MCF 10A (cell line): ENCODE measurements at places on chromosomes 4 and X.

DNA sequence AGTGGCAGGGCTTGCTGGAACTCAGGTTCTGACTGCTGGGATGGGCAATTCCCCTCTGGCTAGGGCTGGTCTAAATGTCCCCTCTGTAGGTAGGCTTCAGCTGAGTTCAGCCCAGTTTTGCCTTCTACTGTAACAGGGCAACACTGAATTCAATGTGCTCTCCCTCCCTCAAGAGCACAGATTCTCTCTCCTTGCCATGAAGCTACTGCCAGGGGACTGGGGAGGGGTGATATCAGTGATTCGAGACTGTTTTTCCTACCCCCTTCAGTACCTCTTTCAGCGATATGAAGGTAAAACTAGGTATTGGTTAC is 23.4 kb upstream of the STPG2 start:
- no peak for DNase-seq
- no peak overlapping the region for H3K4me3 ChIP-seq
- no peaks in the 10 kb centered on the region for H3K36me3 ChIP-seq
- H3K27ac ChIP-seq: peak overlapping the region; percentile 35
- H3K4me1 ChIP-seq: peaks cover 9% of the 10 kb centered on the region
- H3K27me3 ChIP-seq: no peaks in the 10 kb centered on the region

- no peaks in the 10 kb centered on the region for H3K36me3 ChIP-seq
- no peak overlapping the region for H3K27ac ChIP-seq
- H3K4me1 ChIP-seq: peaks cover 25% of the 10 kb centered on the region
- DNase-seq: no peak
Measured at GRCh38 chr4:121706595-121707021, 9.8 kb upstream of the ANXA5 start.

DNA sequence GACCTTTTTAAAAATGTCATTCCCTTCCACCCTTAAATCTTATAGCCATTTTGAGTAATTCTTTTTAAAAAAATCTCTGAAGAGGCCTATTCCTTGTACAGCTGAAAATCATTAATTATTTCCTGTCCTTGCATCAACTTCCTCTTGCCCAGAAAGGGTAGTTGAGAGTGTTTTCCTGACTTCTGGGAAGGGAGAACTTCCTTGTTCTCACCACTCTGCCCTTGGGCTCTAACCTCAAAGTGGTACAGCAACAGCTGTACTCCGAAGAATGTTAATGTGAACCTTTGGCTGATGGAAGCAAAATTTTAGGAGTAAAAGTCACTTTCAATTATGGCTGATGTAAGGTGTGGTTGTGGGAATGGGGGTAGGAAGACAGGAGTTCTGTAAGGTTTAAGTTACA is 15.1 kb upstream of the FABP2 start:
- peaks cover 6% of the 10 kb centered on the region for H3K4me1 ChIP-seq
- no peaks in the 10 kb centered on the region for H3K36me3 ChIP-seq
- no peak overlapping the region for H3K4me3 ChIP-seq
- no peak overlapping the region for H3K27ac ChIP-seq
- no peak for DNase-seq

- H3K27ac ChIP-seq: no peak overlapping the region
- H3K27me3 ChIP-seq: no peaks in the 10 kb centered on the region
- no peaks in the 10 kb centered on the region for H3K36me3 ChIP-seq
- no peaks in the 10 kb centered on the region for H3K4me1 ChIP-seq
- H3K4me3 ChIP-seq: no peak overlapping the region
Measured at GRCh38 chr4:11042760-11043159, 358.2 kb upstream of the CLNK start.

DNA sequence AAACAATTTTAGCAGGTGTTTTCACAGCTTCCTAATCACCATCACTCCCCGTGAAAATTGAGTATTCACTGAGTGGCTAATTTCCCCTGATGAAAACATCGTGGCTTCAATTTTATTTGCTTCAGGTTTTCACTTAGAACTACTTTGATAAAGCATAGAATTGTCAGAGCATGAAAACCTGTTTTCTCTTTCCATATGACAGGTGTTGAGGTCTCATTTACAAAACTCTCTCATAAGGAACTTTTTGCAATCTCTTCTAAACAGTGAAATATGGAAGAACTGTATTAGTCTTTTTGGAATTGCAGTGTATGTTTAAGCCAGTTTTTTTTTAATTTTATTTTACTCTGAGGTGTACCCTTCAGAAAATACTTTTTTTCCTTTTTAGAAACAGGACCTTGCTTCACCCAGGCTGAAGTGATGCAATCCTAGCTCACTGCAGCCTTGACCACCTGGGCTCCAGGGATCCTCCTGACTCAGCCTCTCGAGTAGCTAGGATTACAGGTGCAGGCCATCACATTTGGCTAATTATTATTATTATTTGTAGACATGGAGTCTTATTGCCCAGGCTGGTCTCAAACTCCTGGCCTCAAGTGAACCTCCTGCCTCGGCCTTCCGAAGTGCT is 111.2 kb upstream of the RAPGEF2 start:
- DNase-seq: no peak
- no peaks in the 10 kb centered on the region for H3K36me3 ChIP-seq
- peaks cover 4% of the 10 kb centered on the region for H3K4me1 ChIP-seq

- H3K36me3 ChIP-seq: no peaks in the 10 kb centered on the region
- H3K4me3 ChIP-seq: no peak overlapping the region
- H3K4me1 ChIP-seq: no peaks in the 10 kb centered on the region
- no peaks in the 10 kb centered on the region for H3K27me3 ChIP-seq
Measured at GRCh38 chr4:59700651-59701050, 1499.5 kb upstream of the ADGRL3 start.

DNA sequence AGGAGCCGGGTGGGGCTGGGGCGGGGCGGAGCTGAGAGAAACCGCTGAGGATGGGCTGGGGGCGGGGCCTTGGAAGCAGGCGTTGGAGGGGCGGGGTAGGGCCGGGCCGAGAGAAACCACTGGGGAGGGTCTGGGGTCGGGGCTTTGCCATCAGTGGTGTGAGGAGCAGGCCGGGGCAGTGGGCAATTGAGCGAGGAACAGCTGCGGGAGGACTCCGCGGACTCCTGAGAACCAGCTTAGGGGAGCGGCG is 1.3 kb upstream of the EOLA2 start:
- H3K36me3 ChIP-seq: no peaks in the 10 kb centered on the region
- peak overlapping the region; percentile 100 for H3K27ac ChIP-seq
- H3K4me3 ChIP-seq: peak overlapping the region; percentile 84
- no peak for DNase-seq

DNA sequence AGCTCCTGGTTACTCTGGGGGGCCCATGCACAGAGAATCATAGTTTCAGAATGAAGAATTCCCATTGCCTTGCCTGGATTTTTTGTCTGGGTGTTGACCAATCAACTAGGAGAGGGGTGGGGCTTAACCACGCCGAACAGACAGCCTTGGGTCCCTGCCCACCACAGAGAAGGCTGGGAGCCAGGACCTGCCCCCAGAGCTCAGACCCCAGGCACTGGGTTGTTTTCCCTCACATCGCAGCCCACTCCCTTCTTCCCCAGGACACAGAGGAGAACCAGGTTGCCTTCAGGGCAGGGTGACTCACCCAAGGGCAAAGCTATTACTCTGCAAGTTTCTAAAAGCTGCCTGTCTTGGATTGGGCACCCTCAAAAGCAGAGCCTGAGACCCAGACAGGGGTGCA is 23.3 kb upstream of the CRMP1 start:
- H3K27me3 ChIP-seq: no peaks in the 10 kb centered on the region
- peak; percentile 23 for DNase-seq
- H3K27ac ChIP-seq: no peak overlapping the region
- no peaks in the 10 kb centered on the region for H3K36me3 ChIP-seq
- H3K4me1 ChIP-seq: peaks cover 11% of the 10 kb centered on the region

DNA sequence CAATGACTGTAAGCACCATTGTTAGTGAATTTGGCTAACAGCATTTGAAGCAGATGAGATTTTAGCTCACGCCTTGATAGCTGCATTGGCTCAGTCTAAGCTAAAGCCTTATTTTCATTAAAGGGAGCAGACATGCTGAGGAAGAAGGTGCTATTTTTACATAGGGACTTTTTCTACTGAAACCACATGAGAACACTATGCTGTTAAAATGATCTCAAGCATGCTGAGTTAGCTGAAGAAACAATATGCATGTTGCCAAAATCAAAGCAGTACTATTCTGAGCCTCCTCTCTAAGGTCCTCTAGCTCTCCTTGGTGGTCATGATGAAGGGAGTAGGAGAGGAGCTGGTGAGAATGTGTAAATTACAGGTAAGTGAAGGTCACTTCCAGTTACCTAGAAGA is 134.4 kb upstream of the JADE1 start:
- DNase-seq: no peak
- H3K4me1 ChIP-seq: no peaks in the 10 kb centered on the region
- no peak overlapping the region for H3K4me3 ChIP-seq
- H3K27me3 ChIP-seq: no peaks in the 10 kb centered on the region
- no peaks in the 10 kb centered on the region for H3K36me3 ChIP-seq

GRCh38 chr4:80409809-80410208 is 74.3 kb downstream of the CFAP299 start:
- no peaks in the 10 kb centered on the region for H3K27me3 ChIP-seq
- H3K4me1 ChIP-seq: no peaks in the 10 kb centered on the region
- H3K4me3 ChIP-seq: no peak overlapping the region
- H3K36me3 ChIP-seq: no peaks in the 10 kb centered on the region
- no peak for DNase-seq
